ENCODE measurements at places on chromosomes 12 and 14.

GRCh38 chr12:106046947-106047346, 91.8 kb downstream of the NUAK1 start:
- DNase-seq, result no peak

DNA sequence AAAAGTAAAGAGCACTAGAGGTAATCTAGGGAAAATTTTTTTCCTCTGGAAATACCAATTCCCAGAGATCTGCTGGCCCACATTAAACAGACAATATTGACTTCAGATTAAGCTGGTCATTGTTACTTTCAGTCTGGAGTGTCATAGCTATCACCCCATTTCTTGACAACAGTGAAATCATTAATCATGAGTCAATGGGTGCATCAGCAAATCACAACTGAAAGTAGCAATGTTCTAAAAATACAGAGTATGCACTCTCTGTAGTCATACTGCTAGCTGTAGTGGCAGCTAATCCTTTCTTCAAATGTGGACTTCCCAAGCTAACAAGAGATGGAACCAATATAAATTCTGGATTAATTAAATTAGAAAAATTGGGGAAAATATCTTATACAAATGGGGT, 129.9 kb downstream of the CPNE8 start:
- no peak for DNase-seq

DNA sequence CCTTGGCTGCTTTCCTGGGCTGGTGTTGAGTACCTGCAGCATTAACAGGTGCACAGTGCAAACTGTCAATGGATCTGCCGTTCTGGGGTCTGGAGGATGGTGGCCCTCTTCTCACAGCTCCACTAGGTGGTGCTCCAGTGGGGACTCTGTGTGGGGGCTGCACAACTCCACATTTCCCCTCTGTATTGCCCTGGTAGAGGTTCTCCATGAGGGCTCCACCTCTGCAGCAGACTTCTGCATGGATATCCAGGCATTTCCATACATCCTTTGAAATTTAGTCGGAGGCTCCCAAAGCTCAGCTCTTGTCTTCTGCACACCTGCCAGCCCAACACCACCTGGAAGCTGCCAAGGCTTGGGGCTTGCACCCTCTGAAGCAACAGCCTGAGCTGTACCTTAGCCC, 198.6 kb downstream of the GXYLT1 start:
- DNase-seq, result no peak

DNA sequence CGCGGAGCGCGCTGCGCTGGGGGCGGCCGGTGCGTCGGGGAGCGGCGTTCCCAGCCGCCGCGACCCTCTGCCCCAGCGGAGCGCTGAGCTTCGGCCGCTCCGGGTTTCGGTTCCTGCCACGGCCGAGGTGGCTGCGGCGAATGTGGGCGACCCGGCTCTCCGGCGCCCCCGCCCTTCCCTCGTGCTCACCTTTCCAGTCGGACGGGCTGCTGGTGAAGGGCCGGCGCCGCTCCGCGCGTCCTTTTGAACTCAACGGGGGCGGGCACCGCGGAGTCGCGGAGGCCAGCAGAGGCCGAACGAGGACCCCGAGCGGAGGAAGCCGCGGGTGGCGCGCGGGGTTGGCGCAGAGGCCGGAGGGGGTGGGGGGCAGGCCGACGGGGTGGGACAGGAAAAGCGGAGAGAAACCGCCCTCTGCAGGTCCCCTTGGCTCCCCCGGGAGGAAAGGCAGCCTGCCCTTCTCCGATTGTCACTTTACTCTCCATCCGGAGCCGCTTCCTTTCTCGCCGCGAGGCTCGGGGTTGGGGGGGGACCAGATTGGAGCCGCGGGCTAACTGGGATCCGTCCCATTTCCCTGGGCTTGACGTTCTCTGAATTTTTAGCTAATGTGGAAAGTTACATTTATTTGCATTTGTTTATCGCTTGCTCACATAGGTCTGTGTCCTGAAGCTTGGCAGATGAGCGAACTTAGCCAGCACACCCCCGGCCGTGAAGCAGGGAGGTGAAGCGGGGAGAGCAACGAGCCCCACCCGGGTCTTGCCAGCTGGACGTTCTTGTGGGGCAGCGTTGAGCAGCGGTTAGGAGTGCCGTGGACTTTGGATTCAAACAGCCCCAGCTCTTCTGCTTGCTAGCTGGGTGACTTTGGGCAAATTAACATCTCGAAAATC, at the start of gene SMAGP:
Gene SMAGP, minus strand, starts transcription at position 349 of the 884 bp plus-strand sequence. CDS start 1,137 bp downstream, outside the sequence.
- peak; percentile 27 for DNase-seq

All from stimulated activated CD4-positive, alpha-beta T cell treated with anti-CD3 and anti-CD28 coated beads, TNF-alpha, amount 100 ng/mL, for 4 hours (primary cell).